Mononuclear cell (primary cell): ENCODE measurements at places on chromosomes 6 and 20. TPM values are rescaled to one million over a fixed set of nuclear protein-coding genes. Genes with fewer than 3 reads are reported as not detected.

Gene KPNA5
- total RNA-seq: 53.0 TPM

Gene SAMD10
- total RNA-seq: 2.3 TPM

Gene PKHD1
- total RNA-seq: under 0.01 TPM

Gene TTK
- total RNA-seq: 0.52 TPM
